ENCODE measurements at places on chromosomes 11 and 22.

DNA sequence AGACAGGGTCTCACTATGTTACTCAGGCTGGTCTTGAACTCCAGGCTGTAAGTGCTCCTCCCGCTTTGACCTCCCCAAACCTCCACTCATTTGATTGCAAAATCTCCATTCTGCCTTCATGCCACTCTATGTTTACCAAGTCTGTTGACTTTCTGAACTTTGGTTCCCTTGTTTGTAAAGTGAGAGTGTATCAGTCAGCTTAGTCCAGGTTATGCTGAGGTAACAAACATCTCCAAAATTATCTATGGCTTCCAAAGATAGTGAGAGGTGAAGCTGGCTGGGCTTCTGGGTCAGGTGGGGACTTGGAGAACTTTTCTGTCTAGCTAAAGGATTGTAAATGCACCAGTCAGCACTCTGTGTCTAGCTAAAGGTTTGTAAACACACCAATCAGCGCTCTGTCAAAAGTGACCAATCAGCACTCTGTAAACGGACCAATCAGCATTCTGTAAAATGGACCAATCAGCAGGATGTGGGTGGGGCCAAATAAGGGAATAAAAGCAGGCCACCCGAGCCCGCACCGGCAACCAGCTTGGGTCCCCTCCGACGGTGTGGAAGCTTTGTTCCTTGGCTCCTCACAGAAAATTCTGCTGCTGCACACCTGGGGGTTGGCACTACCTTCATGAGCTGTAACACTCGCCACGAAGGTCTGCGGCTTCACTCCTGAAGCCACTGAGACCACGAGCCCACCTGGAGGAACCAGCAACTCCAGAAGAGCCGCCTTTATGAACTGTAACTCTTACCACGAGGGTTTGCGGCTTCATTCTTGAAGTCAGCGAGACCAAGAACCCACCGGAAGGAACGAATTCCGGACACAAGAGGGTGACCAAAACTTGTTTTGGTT is 109.3 kb downstream of the MIAT start:
- no peak for DNase-seq

DNA sequence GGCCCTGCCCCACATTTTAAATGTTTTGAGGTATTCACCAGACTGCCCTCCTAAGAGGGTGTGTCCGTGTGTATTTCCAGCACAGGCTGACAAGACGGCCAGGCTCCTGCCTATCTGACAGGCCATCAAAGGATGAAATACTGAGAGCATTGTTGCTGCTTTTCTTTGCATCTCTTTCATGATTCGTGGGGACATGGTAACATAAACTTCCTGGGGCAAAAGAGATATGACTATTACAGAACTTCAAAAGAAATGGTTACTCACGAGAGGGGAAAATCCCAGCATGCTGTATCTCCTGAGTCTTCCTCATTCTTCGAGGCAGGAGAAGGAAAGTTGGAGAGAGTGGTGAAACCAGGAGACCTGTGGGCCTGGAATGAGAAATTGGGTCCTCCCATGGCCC is 10.3 kb upstream of the BIK start:
- no peak for DNase-seq

DNA sequence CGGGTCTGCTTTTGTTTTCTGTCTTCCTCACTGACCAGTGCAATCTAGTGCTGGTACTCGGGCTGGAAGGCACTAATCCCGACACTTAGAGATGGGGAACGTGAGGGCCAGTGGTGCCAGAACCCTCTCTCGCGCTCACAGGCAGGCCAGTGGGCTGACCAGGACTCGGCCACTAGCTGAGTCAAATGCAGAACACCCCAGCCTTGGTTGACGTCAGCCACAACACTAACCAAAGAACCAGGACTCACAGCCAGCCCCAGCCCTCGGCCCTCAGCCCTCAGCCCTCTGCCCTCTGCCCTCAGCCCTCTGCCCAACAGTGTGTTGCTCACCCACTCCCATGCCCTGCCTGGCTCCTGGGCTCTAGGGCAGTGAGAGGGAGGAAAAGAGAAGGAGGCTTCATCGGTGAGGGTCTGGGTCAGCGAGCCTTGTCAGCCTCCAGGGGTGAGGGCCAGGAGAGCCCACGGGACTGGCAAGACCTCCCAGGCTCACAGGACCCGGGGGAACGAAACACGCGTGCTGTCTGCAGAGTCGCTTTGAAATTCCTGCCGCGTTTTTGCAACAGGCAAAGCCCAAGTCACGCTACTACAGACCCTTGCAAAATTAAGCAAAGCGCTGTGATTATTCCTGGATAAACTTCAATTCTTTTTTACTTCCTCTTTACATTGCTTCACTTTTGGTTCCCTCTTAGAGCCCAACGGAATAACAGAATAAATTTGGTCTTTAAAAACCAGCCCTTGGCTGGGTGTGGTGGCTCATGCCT is 27.5 kb downstream of the KIAA0930 start:
- no peak for DNase-seq

GRCh38 chr22:37290737-37291136 is 8.4 kb downstream of the CYTH4 start:
- DNase-seq, result no peak

- DNase-seq, result no peak
These were observed 15.1 kb downstream of the UQCR10 start for GRCh38 chr22:29782061-29782845.

DNA sequence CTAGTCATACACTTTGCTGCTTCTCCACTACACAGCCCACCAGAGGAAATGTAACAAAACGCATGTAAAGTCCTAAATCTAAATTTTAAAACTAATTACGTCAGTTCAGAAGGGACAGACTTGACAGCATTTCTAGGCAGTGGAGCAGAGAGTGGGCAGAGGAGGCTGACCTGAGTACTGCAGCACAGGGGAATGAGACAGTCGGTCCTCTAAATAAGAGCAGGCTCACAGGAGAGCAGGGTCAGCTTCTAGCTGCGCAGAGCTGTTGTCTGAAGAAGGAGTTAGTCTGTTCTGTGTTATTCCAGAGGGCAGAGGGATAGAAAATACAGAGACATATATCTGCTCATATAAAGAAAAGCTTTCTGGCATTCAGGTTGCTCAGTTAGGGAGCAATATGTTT is 40.3 kb downstream of the JHY start:
- no peak for DNase-seq

- no peak for DNase-seq
These were observed 96.1 kb downstream of the LRRC32 start for GRCh38 chr11:76574406-76574805.

DNA sequence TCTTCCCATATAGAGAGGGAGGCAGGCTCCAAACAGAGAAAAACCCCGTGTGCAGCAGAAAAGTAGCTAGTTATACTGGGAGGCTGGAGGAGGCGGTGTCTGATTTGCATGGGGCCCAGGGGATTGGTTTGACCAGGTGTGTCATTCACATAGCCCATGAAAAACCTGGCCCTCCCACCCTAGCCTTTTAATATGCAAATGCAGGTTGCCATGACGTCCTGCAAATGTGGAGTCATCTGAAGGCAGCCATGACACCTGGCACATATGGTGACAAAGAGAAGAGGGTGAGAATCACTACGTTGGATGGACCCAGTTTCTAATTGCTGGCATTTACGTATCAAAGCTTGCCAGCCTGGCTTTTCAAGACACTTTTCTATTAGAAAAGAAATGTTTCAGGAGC is 57.8 kb downstream of the FAM181B start:
- no peak for DNase-seq

DNA sequence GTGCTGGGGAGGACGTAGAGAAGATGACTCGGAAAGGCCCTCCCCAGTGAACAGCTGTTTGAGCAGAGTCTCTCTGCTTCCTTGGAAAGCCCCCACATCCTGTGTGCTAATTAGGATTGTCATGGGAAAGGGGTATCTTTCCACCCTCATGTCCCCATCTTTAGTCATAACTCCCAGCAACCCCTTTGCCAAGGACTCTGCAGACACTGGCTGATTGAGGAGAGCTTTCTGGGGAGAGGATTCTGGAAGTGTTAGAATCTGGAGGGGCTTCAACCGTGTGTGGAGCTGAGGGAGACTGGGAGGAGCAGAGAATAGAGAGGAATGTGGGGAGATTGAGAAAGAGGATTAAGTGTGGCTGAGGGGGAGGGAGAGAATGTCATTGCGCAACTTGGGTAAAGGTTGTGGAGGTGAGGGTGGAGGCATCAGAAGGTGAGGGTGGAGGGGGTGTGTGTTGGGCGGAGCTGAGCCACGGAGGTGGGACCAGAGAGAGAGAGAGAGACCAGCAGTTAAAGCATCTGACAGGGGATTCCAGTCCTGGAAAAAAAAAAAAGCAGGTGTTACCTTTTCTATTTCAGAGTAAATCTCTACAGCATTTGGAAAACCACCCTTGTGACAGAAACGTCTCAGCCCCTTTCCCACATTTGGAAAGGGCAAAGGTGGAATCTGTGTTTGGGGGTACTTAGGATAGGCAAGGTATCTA is 2.2 kb downstream of the DTX4 start:
- no peak for DNase-seq

- no peak for DNase-seq
These were observed 19.1 kb downstream of the GUCY1A2 start for GRCh38 chr11:106999196-106999595.

DNA sequence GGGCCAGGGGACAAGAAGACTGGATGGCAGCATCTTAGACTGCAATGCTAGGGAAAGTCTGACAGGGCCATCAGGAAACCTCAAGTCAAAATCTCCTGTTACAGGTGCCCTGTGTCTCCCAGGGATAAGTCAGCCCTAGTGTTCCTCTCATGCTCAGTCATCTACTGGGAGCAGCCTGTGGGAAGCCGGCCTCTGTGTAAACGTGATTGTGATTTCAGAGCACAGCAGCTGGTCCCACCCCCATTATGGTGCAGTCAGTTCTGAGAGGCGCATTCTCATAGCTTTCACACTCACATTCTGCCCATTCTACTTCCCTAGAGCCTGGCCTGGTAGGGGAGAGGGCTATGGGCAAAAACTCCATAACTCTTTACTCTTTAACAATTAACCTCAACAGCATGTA is 7.2 kb upstream of the SLN start:
- DNase-seq, result no peak

DNA sequence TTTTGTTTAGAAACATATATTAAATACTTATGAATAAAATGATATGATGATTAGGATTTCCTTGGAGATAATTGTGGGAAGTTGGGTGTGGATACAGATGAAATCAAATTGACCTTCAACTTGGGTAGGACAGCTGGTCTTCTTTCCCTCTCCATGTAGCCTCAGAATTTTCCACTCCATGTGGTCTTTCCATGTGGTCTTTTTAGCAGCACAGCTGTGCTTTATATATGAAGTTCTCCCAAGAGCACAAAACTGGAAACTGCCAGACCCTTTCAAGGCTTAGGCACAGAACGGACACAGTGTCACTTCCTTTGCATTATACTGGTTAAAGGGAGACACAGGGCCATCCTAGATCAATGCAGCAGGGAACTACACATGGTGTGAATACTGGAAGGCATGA is 28.6 kb downstream of the FAM76B start:
- DNase-seq, result no peak

DNA sequence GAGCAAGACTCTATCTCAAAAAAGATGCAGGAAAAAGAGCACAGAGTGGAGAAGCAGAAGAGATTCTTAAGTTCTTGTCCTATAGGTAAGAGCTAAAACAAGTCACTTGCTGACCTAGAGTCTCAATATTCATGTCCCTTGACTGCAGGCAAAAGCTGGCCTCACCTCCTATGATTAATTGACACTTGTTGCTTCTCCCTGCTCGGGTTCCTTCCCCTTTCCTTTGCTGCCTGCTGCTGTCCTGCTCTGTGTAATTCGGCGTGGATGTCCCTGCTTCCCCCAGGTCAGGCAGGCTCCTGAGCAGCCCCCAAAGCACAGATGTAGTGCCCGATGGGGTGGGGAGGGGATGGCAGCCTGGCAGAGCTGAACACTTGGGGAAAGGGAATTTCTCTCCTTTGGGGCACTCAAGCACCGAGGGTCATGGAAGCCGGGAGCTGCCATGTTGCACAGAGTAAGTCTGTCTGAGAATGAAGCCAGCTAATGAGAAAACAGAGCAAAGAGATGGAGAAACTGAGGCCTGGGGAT is 60.8 kb upstream of the NUP50 start:
- DNase-seq, result no peak

DNA sequence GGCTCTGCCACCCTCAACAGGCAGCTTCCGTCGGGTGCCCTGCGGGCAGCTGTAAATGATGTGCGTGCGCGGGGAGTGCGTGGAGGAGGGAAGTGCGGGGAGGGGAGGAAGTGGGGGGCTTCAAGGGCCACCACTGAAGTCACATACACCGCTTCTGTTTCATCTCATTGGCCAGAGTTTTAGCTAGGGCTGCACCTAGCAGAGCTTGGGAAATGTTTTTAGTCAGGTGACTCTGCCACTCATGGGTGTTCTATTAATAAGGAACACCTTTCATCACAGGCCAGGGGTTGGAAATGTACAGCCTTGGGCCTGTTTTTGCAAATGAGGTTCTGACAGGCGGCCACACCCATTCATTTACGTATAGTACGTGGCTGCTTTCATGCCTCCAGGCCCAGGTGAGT is 14.6 kb downstream of the FAM118A start:
- DNase-seq, result no peak

DNA sequence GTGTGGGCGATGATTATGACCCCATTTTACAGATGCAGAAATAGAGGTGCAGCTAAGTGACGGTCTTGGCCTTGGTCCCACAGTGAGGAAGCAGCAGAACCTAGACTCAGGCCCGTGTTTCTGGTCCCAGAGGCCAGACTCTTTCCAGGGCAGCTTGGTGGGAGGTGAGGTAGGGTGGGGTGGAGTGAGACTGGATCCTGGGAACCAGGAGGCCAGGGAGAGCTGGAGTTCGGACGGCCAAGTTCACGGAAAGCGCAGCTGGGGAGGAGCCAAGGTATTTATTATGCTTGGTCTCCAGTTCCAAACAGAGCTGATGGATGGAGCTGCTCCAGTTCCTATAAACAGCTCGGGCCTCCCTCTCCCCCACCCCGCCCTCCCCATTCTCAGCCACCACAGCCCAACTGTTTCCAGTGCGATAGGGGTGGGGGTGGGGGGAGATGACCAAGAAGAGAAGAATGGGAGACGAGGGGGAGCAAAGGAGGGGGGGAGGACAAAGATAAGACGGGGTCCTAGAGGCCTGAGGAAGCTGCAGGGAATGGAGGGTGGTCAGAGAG is 16.2 kb downstream of the LRRC32 start:
- no peak for DNase-seq

DNA sequence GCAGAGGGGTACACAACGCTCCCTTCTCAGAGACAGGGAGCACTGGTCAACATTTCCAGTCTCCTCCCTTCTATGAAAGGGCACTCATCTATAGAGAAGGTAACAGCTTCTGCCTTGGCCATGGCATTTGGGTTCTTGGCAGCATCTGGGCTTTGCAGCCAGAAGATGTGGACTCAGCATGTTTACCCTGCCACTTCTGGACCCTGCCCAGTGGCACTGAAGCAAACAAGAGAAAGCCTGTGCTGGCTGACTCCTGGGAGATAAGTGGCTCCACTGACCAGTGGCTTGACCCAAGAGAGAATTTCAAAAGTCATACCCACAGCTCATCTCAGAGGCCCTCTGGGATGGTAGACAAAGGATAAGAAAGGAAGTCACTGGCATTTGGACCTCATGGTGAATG is 8.0 kb downstream of the CSNK2A3 start:
- no peak for DNase-seq
